ENCODE measurements at places on chromosomes 6 and 20. TPM values are rescaled to one million over a fixed set of nuclear protein-coding genes. Genes with fewer than 3 reads are reported as not detected.
A peak's percentile ranks its signal among the peaks of the same experiment; 100 is the strongest.

DNA sequence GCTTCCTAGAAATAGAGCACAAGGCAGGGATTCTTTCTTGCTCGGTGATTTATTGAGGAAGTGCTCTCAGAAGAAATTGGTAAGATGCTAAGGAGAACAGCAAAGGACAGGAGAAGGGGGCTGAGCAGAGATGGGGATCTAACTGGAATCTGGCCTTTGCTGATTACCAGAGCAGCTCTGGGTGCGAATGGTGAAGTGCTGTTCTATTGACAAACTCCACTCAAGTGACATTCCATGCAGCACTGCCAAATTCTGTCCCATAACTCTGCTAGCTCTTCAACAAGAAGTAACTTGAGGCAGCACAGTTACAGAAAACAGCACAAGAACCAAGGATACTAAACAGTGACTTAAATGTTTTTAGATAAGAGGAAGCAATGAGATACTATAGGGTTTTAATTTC, 13.8 kb upstream of the ANKEF1 start:
- DNase-seq: no peak

DNA sequence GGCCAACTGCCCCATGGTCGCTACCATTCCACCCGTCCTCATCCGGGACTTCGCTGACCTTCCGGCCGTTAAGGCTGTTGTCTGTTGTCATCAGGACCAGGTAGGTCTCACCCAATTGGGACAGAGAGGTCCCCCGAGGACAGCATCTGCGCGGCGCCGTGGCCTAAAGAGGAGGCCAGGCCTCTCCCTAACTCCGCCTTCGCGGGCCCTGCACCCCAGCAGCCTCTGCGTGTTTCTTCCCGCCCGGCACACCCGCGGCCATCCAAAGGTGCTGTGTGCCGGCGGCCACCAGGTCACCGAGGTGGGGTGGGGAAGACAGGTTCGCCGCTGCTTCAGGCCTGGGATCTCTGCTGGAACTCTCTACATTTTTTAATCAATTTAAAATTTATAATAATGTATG, 9.0 kb downstream of the OR2W1 start:
- DNase-seq: no peak

- DNase-seq: peak; percentile 30
These were observed 105.6 kb upstream of the NXT1 start for GRCh38 chr20:23244916-23245552.

DNA sequence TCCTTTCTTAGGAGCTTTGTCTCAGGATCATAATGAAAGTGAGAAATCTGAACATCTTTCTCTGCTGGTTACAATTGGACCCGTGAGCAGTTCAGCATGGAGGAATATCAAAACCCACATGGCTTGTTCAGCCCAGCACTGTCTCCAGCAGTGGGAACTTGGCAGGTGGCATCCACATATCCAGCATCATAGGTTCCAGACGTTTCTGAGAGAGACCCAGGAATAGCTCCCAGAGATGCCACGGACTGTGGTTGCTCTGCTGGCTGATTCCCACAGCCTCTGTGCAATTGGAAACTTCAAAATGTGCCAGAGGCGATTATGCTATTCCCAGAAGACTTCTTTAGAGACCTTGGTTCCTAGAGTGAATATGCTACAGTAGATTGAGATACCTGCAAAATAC, 76.4 kb downstream of the PHACTR2 start:
- DNase-seq: no peak

The ARFGEF3 gene
- 0.19 TPM for total RNA-seq

The PGC gene
- not detected for total RNA-seq

The KIAA1586 gene
- total RNA-seq: 25.0 TPM

The MYT1 gene
- total RNA-seq: 6.5 TPM

The SCGN gene
- 5.0 TPM for total RNA-seq

The PRICKLE4 gene
- total RNA-seq: 1.4 TPM

The SPEF1 gene
- not detected for total RNA-seq

The STMND1 gene
- not detected for total RNA-seq

All from liver (tissue), 10 donors.